ENCODE measurements at places on chromosomes 5 and 9.
A peak's percentile ranks its signal among the peaks of the same experiment; 100 is the strongest.

DNA sequence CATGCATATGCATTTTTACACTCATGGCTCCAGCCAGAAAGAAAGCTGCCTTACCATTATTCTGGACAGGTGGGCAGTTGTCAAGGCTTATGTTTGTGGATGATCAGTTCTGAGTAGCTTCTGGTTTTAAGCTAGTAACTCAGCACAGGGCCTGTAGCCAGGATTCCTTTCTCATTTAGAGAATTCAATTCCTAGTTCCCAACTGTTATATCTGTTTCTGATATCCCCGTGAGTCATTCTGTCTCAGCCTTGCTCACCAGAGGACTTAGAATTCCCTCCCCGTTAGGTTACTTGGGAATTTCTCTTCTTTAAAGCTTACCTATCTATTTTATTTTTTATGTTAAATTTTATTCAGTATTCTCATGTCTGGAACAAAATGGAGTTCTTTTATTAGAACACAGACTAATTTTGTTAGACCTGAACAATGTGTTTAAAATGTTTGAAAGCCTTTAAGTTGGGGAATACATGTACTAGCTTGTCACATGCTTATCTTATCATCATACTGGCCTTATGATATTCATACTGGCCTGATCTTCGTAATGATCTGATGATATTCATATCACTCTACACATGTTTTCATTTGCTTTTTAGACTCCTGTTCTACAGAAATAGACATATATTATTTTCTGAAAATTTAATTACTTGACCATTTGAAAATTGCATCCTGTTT, 47.1 kb downstream of the CAST start:
- DNase-seq: peak; percentile 70

DNA sequence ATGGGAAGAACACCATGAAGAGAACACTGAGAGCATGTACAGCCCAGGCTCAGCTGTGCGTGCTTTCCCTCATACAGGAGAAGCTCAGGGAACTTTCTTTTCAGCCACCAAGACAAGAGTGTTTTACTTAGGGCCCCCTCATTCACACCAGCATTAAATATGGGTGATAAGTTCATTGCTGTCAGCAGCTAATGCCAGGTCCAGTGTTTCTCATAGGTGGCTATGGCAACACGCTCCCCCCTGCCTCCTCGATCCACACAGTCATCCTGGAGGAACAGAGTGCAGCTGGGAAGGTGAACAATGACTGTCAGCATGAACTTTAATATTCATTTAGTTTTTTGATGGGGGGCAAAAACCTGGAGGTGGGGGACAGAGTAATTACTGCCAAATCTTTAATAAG, 54.4 kb downstream of the TEX10 start:
- no peak for DNase-seq

DNA sequence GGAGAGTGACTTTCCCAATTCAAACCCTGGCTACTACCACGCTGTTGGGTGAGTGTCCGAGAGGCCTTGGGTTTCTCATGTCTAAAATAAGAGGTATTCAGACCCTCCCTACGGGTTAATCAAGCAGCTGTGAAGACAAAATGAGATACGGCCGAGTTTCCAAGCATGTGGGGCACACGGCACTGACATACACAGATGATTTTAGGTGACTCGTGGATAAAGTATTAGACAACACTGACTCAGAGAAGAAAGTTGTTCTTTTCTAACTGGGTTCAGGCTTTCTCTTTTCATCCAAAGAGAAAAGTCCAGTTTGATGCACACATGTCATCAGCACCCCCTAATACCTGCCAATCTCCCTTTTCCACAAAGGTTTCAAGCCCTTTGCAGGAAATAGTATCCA, 15.6 kb downstream of the FOXI1 start:
- DNase-seq: no peak

- no peak for DNase-seq
Observed at GRCh38 chr9:131892902-131893500, 153.1 kb upstream of the RAPGEF1 start.

DNA sequence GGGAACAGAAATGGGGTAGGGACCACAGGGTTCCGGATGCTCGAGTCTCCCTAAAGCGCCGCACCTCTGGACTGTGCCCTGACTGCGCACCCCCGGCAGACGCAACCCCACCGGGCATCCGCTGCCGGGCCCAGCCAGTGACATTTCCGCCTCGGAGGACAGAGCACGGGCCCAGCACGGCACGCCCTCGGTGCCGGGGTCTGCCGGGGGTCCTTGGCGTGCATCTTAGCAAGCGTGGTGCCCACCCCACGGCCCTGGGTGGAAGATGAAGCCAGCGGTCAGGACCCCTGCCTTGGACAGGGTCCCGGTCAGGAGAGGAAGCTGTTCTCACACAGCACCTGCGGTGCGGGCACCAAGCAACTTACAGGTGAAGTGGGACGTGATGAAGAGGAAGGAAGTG, 7.1 kb downstream of the INPP5E start:
- no peak for DNase-seq

DNA sequence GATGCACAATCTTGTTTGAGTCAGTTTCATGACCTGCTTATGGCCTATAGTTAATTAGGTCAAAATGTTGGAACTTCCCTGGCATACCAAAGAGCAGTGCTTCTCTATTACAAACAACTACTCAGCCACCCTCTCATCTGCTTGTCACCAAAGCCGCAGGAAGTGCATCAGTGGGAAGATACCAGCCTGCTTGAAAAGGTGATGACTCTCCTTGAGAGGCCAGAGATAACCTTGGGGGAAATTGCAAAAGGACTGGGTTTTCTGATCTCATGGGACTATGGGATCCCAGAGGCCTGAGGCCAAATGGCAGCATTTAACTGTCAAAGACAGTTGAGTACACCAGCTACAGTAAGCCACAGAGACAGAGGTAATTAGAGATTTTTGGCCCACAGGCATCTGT, 69.9 kb downstream of the C9orf57 start:
- peak; percentile 44 for DNase-seq

DNA sequence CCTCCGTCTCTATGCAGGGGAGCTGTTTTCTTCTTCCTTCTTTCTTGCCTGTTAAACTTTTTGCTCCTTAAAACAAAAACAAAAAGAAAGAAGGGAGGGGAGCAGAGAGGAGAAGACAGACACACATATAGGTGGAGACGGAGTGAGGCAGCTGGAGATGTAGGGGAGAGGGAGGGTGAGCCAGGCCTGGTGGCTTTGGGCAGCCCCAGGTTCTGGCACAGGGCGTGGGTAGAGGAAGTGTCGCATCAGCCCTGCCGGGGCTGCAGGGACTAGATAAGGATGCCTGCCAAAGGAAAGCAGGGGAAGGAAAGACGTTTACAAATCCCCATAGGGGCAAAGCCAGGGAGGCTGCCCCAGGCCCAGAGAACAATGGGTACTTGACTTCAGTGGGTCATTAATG, 38.7 kb upstream of the PTGS1 start:
- DNase-seq: no peak

DNA sequence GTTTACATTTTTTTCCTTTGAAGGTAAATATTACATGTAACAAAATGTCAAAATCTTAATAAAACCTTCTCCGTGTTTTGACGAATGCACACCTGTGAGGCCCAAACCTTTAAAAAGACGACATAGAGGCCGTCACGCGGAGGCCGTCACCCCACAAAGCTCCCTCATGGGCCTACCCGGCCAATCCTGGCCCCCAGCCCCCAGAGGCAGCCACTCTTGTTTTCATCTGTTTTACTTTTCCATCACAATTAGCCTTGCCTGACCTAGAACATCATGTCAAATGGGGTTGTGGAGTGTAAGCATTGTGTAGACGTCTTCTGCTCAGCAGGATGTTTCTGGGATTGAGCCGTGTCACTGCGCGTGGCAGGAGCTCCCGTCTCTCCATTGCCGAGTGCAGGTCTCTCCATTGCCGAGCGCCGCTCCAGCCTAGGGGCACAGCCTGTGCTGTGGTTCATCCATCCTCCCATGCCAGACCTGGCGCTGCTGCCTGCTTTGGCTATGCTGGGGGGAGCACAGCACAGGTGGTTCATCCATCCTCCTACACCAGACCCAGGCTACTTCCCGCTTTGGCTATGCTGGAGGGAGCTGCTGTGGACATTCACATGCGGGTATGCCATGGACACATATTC, 52.2 kb upstream of the IRX4 start:
- DNase-seq: no peak

GRCh38 chr5:154230526-154230925, 40.0 kb downstream of the GALNT10 start:
- no peak for DNase-seq

DNA sequence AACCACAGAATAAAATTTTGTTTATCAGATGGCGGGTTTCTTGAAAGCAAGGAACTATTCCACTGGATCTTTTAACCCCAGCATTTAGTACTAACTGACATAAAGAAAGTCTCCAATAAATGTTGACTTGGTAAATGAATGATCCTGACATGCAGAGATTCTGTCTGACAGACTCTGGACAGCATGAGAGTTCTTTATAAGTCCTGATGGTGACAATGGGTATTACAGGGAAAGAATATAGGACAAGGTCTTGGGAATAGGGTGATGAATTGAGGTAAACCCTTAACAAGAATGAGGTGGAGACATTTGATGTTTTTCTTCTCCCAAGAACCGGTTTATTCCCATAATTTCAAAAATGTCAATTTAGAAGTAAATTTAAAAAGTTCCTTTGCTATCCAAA, 453.9 kb downstream of the TUSC1 start:
- no peak for DNase-seq

- DNase-seq: no peak
Observed at GRCh38 chr5:37979559-37979958, 139.7 kb upstream of the GDNF start.

GRCh38 chr5:95671826-95672225, 11.0 kb downstream of the SPATA9 start:
- DNase-seq: no peak

DNA sequence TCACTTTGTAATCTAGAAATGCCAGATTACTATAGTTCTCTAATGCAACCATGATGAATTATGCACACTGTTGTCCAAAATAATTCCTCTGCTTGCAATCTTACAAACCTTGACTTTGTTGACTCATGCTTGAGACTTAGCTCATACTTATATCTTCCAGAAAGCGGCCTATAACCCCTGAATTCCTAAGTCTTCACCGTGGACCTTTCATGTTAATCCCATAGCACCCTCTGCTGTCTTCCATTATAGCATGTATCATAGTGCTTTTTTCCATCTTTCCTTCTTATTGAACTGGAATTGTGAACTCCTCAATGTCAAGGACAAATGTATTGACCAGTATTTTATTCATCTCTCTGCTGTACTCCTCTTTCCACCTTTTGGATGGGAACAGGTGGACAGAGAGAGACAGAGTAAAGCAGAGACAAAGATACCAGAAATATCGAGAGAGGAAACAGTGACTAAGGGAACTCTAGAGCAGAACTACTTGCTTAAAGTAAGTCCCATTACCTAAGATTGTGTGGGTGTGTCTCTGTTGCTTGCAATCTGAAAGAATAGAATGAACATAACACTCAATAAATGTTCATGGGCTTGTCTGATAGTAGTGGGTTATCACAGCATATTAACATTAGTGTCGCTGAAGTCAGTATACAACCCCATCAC, 110.0 kb downstream of the LURAP1L start:
- peak; percentile 64 for DNase-seq

GRCh38 chr5:32953694-32954093, 242.6 kb downstream of the NPR3 start:
- DNase-seq: no peak

GRCh38 chr5:124207118-124207517, 539.3 kb downstream of the ZNF608 start:
- no peak for DNase-seq

GRCh38 chr5:78404682-78405293, 44.4 kb downstream of the SCAMP1 start:
- DNase-seq: no peak

DNA sequence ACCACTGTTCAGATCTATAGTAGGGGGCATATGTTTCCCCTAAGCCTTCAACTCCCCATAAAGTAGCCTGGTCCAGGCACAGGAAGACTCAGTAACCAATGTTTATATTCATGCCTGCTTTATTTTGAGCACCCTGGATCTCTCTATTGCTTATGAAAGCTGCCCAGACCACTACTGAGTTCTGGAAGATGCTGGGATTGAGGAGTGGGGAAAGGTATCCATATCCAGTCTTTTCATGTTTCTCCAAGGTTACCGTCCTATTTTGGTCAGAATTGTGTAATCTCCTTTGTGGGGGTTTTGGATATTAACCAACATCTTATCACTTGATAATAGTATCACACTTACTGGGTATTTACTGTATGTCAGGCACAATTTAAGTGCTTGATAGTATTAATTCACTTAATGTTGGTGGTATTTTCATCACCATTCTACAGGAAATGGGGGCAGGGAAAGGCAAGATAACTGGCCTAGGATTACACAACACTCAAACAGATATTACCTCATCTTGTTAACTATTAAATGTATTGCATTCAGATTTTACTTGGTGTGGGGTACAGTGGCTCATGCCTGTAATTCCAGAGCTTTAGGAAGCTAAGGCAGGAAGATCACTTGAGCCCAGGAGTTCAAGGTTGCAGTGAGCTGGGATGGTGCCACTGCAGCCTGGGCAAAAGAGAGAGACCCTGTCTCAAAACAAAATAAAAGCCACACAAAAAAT, 36.3 kb downstream of the RUSC2 start:
- DNase-seq: peak; percentile 37

DNA sequence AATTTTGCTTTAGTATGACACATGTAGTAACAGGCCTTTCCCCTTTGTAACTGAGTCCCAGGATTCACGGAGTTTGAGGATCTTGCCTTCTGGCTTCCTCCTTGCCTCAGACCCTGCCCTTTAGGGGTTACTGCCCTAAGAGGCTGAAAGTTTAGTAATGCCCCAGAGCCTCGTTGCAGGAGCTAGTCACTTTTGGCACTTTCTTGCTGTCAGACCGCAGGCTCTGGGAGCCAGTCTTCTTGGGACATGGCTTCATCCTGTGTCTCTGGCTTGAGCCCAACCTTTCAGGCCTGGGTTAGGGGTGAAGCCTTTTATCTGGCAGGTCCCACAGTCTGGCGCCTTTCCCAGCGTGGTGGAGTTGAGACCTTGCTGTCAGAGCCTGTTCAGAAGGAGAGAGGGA, 185.6 kb upstream of the DMRT1 start:
- peak; percentile 42 for DNase-seq

DNA sequence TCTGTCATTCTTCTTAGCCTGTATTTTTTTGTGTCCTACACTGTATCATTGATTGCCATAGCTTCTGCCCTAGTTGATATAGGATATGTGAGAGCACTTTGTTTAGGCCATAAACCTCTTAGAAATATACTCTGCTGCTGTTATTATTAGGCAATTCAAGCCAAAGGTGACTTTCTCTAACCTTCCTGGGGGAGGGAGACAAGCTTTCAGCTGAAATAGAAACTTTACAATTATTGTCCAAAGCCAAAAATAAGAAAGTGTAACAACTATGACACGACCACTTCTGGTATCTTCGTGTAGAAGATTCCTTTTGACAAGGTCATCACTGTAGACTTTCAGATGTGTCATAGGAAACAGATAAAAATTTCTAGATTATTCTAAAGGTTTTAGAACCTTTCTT, 12.2 kb upstream of the CSNK1A1 start:
- peak; percentile 7 for DNase-seq

DNA sequence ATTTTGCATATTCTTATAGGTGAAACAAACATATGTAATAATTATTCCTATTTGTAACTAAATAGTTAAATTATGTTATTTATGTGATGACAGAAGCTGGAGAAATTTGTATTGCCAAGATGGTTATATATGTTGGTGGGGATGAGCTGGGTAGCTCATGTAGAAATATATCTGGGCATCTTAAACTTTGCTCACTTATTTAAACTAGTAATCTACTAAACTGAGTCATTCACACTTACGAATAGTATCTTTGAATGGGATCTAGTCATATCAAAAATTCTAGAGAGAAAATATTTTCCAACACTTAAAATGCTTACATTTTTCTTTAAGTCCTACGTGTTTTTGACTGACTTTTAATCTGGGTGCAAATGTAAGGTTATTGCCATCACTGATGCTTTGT, 44.6 kb upstream of the EIF4EBP3 start:
- DNase-seq: no peak

- peak; percentile 98 for DNase-seq
Observed at GRCh38 chr9:133874060-133874657, 118.0 kb downstream of the VAV2 start.
